Stimulated activated CD4-positive, alpha-beta T cell treated with anti-CD3 and anti-CD28 coated beads, TNF-alpha, amount 100 ng/mL, for 24 hours (primary cell): ENCODE measurements at places on chromosomes 2 and 18.
A peak's percentile ranks its signal among the peaks of the same experiment; 100 is the strongest.

DNA sequence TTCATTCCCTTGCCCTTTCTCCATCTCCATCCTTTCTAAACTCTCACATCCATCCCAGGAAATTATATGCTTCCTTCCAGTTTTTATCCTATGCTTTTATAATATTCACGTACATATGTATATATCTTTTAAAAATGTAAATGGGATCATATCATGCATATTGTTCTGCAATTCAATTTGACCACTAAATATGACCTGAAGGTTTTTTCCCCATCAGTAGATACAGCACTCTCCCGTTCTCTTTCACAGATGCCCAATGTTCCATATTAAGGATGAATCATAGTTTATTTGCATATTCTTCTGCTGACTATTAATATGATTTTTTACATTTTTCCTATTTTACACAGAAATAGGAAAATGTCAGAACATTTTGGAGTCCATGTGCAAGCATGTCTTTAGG lies 213.3 kb upstream of the PARD3B start:
- no peak for DNase-seq

DNA sequence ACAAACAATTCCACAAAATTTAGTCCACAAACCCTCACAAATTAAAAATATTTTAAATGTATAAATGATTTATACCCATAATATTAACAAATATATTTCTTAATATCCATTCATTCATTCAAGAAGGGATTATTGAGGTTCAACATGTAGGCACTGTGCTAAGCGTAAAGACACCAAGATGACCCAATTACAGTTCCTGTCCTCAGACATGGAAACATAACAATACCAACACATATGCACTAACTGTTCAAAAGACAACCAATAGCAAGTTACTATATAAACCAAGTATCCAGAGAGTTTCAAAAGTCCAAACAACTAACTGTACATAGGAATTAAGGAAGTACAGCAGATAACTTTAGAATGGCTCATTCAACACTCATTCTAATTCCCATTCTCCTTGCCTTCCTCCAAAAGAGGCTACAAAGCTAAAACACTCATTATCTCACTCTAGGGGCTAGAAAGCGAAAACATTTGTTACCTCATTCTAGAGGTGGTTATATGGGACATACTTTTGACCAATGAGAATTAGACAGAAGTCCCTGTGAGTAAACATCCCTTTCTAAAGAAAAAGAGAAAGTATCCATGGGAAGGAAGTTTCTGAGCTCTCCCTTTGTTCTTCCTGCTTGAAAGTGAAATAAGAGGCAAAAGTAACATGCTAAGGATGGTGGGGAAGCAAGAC lies 292.4 kb downstream of the ZEB2 start:
- DNase-seq = no peak

- no peak for DNase-seq
Measured at GRCh38 chr2:65605058-65605742, 172.8 kb upstream of the SPRED2 start.

DNA sequence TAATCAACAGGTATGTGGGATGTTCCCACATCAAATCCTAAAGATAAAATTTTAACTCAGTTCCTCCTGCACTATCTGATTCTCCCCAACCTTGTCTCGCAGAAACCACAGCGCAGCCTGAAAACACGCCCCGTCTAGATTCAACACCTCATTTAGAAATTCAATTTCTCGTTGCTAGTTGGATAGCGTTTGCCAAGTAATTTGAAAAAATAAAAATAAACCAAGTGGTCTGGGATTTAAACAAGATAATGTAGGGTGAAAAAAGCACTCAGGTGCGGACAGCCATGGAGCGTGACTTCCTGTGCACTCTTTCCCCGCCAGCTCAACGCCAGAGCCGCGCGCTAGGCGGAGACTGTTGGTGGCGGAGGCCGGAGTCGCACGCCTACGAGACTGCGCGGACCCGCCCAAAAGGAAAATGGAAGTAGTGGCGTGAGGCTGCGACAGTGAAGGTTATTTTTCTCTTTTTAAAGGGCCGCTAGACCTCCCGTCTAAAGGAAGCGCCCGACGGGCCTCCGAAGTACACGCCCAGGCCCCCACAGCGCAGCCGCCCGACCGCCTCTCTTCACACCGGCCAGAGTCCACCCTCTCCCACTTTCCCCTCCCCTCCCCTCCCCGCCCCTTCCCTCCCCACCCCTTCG lies 615 bp upstream of the CCNT2 start:
- no peak for DNase-seq

- no peak for DNase-seq
Measured at GRCh38 chr2:172944022-172944793, 131.4 kb upstream of the MAP3K20 start.

DNA sequence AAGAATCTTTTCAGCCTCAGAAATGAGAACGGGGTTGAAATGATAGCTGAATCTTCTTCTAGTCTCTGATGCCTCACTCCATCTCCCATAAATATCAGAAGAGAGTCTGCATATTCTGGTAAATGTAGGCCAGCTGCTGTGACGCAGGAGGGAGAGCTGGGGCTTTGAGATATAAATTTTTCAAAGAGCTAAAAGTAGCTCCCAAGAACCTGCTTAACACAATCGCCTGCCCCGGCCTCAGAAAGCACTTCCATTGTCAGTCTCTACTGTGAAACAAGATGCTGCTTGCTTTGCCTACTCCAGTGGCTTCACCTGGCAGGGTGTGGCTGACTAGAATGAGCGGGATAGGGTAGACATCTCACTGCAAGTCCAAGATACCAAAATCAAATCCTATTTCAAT lies 105.0 kb upstream of the CCDC150 start:
- DNase-seq = no peak

DNA sequence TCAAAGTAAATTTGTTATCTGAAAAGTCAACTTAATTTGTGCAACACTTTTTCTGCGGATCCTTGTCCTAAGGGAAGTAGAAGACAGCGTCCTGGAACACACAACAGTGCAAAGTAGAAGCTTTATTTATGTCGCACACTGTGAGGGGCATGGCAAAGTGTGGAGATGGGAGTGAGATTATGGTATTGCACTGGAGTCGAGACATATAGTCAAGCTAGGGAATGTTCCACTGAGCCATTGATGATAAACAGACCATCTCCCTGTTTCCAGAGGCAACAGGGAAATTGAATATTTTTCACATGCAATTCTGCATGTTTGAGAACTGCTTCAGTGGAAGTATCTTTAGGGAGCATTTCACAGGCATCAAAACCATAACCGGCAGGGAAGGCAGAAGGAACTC lies 46.2 kb downstream of the LRRTM1 start:
- DNase-seq = no peak

- DNase-seq = no peak
Measured at GRCh38 chr2:30351116-30351515, 95.9 kb upstream of the LCLAT1 start.

- DNase-seq = no peak
Measured at GRCh38 chr2:120985997-120986651, 250.5 kb downstream of the GLI2 start.

GRCh38 chr18:79399275-79400081 lies 3.7 kb downstream of the NFATC1 start:
- no peak for DNase-seq

- peak; percentile 80 for DNase-seq
Measured at GRCh38 chr2:73176881-73177644, 25.3 kb upstream of the NOTO start.

DNA sequence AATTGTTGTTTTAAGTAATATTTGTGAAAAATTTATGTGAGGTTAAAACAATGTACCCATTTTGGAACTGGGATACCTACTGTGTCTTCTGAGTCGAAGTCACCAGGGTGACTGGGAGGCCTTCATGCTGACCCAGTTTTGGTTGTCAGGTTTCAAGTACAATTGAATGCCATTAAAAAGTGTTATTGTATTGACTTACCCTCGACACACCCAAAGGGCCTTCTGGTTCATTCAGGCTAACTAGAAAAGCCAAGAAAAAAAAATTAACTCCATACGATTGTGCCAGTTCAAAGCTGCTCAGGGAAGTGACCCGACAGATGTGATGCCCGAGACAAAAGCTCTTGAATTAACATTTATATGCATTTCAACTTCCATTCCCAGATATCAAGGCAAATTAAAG lies 190.0 kb downstream of the ST6GAL2 start:
- DNase-seq = no peak

DNA sequence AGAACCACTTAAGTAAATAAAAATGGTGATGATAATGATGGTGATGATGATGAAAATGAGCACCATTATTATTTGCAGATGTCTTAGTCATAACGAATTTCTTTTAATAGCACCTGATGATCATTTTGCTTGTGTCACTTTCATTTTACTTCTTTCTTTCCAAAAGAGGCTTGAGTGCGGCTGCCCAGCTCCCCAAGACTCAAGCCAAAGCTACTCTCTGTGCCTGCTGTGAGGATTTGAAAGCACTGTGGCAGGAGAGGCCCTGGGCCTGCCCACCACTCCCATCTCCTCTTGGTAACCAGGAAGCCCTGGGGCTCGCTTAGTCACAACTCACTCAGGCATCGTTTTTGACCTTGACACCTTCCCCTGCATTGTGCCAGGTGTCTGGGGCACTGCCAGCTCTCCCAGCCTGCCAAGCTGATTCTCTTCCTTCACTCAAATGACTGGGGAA lies 41.2 kb downstream of the RPL37A start:
- no peak for DNase-seq

GRCh38 chr2:238105506-238106338 lies 5.6 kb downstream of the ESPNL start:
- DNase-seq = no peak

- no peak for DNase-seq
Measured at GRCh38 chr2:24986372-24986771, 14.6 kb upstream of the DNAJC27 start.

GRCh38 chr2:238509151-238509835 lies 82.6 kb downstream of the ASB1 start:
- DNase-seq = no peak

DNA sequence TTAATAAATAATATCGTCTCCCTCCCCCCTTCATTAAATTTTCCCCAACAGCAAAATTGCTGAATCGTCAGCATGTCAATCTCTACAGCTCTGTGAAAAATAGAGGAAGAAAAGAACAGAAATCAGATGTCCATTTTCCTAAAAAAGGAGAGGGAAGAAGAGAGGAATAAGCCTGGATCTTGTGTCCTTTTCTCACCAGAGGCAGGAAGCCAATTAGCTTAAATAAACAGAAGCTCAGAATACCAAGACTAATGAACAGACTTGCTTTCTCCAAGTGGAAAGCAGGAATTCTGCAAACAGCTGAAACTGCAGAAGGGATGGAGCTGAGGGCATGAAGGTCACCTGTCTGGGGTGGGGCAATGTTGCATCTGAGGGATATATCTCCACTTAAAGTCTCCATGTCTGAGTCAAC lies 265.7 kb downstream of the CCDC85A start:
- no peak for DNase-seq

DNA sequence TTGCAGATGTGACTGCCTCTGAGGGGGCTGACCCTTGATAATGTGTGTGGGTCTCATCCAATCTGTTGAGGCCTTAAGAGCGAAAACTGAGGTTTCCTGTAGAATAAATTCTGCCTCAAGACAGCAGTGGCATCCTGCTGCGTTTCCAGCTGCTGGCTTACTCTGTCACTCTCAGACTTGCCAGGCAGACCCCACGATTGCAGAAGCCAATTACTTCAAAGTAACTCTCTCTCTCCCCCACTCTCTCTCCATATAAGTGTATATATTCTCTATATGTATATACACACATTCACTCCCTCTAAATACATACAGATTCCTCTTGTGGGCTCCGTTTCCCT lies 152.5 kb upstream of the ALKAL2 start:
- no peak for DNase-seq

- DNase-seq = no peak
Measured at GRCh38 chr2:45178854-45179253, 169.6 kb upstream of the SIX2 start.

DNA sequence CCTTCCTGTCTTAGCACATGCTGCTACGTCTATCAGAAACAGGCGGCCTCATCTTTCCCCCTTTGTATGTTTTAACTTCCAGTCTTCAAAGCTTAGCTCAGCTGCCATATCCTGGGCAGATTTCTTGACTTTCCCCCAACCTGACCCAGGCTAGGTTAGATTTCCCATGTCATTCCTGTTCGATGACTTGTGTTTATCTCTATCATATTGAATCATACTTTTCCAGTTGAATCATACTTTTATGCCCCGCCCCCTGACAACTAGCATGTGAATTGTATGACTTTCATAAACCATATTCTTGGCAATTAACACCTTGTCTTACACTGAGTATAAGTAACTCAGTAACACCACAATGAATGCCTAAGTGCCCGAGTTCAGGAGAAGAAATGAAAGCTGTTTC lies 128.3 kb downstream of the CYRIA start:
- no peak for DNase-seq

GRCh38 chr2:206982360-206982955 lies 43.1 kb downstream of the CPO start:
- no peak for DNase-seq

- DNase-seq = peak; percentile 18
Measured at GRCh38 chr2:317501-318424, 29.9 kb upstream of the ALKAL2 start.

GRCh38 chr18:78138983-78139496 lies 840.6 kb upstream of the SALL3 start:
- DNase-seq = no peak

DNA sequence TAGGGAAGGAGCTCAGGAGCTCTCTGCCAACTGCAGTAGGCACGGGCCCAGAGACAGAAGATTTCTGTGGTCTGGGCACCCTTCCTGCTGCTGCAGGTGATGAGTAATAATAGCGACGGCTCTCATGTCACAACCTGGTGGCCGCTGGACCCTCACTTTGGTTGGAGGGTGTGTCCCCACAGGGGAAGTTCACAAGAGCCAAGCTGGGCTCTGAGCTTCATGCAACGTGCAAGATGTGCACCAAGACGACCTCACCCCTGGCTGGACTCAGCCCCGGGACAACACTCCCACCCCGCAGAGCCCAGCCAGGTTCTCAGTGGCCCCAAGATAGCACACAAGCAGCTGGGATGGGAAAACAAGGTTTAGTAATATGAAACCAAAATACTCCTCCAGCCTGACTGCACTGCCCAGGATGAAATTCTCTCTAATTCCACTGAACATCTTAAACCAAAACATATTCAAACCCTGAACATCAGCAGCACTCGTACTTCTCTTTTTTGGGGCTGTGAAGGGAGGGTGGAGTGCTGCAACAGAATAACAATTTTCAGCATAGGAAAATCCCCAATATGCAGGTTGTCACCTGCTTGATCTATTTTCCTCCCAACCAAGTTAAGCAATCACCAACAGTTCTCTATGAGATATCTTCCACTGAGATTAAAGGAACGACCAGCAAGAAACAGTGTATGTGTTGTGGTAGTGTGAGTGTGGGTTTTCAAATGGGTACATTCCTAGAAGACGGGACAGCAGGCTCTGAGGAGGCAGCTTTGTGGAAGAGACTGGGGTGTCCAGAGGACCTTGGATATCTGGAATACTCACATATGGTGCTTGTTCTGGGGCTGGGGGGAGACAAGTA lies 26.5 kb downstream of the BCL2 start:
- no peak for DNase-seq

- no peak for DNase-seq
Measured at GRCh38 chr2:43648994-43649701, 12.1 kb downstream of the PLEKHH2 start.
